ENCODE measurements at places on chromosomes 12 and 14.

DNA sequence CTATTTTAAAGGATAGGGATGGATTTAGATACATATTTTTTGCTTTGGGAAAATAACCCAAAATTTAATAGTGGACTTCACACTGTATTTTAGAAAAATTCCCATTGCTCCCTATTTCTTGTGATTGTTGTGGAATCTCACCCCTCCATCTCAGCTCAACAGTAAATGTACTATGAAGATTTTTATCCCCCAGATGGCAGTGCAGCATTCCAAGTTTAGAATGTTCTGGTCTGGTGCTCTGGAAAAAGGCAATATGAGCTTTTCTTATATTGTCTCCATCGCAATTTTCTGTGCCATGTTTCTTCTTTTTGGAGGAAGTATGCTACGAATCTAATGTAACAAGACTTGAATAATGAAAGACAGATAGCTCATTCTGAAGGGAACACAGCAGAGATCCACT is 471.7 kb upstream of the SYT1 start:
- no peak for DNase-seq

GRCh38 chr12:3199551-3200031 is 122.4 kb downstream of the TSPAN9 start:
- no peak for DNase-seq

- no peak for DNase-seq
Observed at GRCh38 chr12:58225203-58225877, 284.0 kb downstream of the ATP23 start.

DNA sequence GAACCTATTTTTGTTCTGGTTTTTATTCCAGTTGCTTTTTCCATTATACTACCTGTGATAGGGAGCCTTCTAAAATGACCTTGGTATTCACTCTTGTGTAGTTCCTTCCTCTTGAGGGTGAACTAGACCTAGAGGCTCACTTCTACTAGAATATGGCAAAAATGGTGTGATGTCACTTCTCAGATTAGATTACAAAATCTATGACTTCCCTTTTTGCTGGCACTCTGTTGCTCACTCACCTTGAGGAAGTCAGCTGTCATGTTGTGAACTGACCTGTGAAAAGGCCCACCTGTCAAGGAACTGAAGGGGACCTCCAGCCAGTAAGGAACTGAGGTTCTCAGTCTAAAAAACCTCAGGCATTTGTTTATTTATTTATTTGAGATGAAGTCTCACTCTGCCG is 5.7 kb downstream of the MIPOL1 start:
- no peak for DNase-seq

DNA sequence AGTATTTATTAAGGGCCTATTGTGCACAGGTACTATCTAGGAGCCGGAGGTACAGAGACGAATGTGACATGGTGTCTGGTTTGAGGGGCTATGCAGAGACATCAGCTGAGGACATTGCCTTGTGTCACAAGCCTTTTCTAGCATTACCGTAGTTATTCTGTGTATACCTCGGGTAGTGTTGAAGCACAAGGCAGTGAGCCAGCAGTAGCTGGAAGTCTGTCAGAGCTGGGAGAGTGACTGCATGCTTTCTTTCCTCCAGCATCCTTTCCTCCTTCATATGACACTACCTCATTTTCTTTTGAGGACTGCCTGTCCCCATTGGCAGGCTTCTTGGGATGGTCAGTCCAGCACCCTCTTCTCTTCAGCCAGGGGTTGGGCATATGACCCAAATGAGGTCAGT is 77.0 kb downstream of the POLR3B start:
- no peak for DNase-seq

DNA sequence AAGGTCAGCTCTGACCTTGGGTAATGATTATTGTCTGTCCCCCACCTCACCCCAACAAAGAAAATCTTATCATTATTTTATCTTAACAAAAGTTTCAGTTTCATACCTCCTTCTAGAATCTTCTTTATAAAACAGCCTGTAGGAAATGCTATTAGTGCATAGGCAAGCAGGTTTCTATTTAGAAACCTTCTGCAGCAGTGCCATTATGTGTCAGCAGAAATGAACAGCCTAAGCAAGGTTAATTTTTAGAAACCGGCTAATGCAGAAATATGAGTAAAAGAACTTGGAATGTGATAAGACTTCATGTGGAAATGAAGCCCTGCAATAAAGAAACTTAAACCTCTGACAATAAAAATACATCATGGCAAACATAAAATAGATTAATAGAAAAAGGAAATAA is 814.4 kb downstream of the FSCB start:
- no peak for DNase-seq

- no peak for DNase-seq
Observed at GRCh38 chr12:53186745-53187144, 6.0 kb upstream of the CSAD start.

DNA sequence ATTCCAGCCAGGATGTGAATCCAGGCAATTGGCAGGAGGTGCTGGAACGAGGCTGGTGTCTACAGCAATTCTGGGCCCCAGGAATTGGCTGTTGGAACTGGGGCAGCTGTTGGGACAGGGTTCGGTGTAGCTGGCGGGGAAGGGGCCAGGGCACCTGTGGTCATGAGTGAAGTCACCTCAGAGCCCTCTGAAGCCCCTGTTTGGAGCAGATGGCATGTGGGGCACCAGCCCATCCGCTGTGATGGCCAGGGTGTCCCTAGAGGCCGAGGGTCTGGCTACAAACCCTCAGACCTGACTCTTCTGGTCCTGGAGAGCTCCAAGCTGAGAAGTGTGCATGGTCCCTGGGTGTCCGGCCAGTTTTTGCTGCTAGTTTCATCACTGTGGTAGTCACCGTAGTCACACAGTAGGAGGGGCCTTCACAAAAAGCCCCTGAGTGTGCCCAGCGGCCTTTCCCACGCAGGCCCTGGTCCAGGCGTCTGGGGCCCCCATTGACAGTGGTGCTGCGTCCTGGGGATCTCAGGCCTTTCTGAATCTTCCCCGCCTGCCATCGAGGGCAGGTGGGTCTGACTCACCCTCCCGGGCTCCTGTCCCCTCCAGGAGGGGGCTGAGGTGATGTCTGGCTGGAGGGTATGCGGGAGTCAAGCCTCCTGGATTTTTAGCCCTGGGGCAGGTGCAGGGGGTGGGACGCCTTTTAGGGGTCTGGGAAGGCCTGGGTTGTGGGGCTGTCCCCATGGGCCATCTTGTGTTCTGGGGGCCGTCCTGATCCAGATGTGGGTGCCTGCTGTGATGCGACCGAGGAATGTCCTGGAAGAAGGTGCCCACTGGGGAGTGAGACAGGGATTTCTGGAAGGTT is 368.0 kb downstream of the TMEM121 start:
- no peak for DNase-seq

Measured in CD4-positive, alpha-beta T cell treated with Interleukin-1 beta for 1 hour (primary cell).